ENCODE measurements at places on chromosomes 16 and 17. TPM values are rescaled to one million over a fixed set of nuclear protein-coding genes. Genes with fewer than 3 reads are reported as not detected.

DNA sequence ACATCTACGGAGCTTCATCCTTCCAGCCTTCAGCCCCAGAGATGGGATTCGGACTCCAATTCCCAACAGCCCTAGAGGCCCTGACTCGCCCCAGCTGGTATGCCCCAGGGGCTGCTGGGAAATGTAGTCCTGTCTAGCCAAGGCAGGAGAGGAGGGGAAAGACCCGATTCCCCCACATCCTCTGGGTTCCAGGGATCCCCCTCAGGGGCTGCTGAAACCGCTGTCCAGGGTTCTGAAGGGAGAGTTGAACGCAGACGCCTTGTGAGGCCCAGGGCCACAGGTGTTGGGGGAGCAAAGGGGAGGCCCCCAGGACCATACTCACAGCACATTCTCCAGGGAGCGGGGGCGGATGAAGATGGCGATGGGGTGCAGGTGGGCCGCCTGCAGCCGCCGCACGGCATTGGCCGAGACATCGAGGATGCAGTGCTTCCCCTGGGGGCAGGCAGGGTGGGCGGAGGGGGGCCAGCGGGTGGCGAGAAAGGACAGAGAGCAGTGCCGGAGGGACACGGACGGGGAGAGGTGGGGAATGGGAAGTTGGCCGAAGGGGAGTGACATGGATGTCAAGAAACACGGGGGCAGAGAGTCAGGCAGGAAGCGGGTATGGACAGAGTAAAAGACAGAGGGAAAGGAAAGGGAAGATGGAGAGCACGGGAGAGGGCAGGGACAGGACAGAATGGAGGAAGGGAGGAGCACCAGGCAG, 12.6 kb upstream of the ASGR1 start:
- H3K4me3 ChIP-seq, result peak overlapping the region; percentile 49
- no peaks in the 10 kb centered on the region for H3K27me3 ChIP-seq

DNA sequence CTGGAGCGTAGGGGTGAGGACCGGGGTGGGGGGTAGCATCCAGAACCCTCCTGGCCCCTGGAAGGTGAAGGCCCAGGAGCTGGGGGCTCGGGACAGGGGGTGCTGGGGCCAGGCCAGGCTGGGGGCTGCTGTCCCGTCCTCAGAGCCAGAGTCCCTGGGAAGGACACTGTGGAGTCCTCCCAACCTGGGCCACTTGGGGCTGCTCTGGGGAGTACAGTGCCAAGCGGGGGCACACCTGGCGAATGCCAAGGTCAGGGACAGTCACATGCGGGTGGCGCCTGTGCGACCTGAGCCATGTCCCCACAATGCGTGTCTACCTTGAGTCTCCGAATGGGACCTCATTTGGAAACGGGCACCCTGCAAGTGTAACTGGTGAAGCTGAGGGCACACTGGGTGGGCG, 1.2 kb upstream of the PERCC1 start:
- H3K27ac ChIP-seq, result no peak overlapping the region
- no peak for DNase-seq
- no peak overlapping the region for H3K4me3 ChIP-seq
- H3K36me3 ChIP-seq, result no peaks in the 10 kb centered on the region

GRCh38 chr16:59601452-59601851, 867.3 kb upstream of the GOT2 start:
- no peaks in the 10 kb centered on the region for H3K27me3 ChIP-seq
- H3K4me1 ChIP-seq, result peaks cover 19% of the 10 kb centered on the region
- H3K27ac ChIP-seq, result peak overlapping the region; percentile 93
- H3K4me3 ChIP-seq, result no peak overlapping the region
- H3K36me3 ChIP-seq, result no peaks in the 10 kb centered on the region
- DNase-seq, result no peak

- H3K36me3 ChIP-seq, result no peaks in the 10 kb centered on the region
- peaks cover 3% of the 10 kb centered on the region for H3K4me1 ChIP-seq
- H3K27ac ChIP-seq, result no peak overlapping the region
- no peak overlapping the region for H3K4me3 ChIP-seq
- H3K27me3 ChIP-seq, result no peaks in the 10 kb centered on the region
Observed at GRCh38 chr16:59920054-59920453, 1185.9 kb upstream of the GOT2 start.

The GAS2L2 gene
- total RNA-seq, result 0.16 TPM

GRCh38 chr16:56199164-56199563, 7.9 kb downstream of the GNAO1 start:
- H3K4me1 ChIP-seq, result peaks cover 12% of the 10 kb centered on the region
- H3K4me3 ChIP-seq, result no peak overlapping the region
- H3K27me3 ChIP-seq, result peaks cover 34% of the 10 kb centered on the region

The CCL1 gene
- total RNA-seq, result not detected

DNA sequence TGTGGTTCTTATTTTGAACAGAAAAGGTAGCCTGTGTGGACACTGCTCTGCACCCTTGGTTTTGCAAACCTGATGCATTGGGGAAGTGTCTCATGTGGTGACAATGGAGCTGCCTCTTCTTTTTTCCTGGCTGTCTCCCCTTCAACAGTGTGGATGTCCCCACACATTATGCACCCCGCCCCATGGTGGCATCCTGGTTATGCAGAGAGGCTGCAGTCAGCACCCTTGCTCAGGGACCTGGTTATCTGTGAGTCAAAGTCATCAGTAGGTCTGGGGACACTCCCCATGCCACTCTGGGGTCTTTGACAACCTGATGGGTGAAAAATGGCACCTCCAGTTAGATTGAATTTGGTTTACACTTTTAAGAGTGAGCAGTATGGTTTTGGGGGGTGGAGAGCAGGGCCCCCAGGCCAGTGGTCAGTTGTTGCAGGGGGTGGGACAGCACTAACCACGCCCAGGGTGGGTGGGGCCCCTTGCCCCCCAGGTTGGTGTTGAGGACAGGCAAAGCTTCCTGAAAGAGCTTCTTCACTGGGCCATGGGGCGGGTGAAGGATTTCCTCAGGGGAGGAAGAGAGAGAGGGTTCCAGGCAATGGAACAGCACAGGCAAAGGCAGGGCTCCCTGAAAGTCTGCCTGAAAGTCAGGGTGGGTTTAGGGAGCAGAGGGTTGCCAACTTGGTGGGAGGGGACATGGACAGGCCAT, 24.6 kb upstream of the KCNJ12 start:
- DNase-seq, result no peak
- no peaks in the 10 kb centered on the region for H3K36me3 ChIP-seq
- no peaks in the 10 kb centered on the region for H3K27me3 ChIP-seq
- peaks cover 20% of the 10 kb centered on the region for H3K4me1 ChIP-seq
- H3K27ac ChIP-seq, result peak overlapping the region; percentile 43
- H3K4me3 ChIP-seq, result no peak overlapping the region

The PPP1R27 gene
- not detected for total RNA-seq

GRCh38 chr17:64785011-64785421, 122.9 kb upstream of the SMURF2 start:
- no peaks in the 10 kb centered on the region for H3K36me3 ChIP-seq
- H3K4me1 ChIP-seq, result no peaks in the 10 kb centered on the region
- no peak overlapping the region for H3K27ac ChIP-seq
- peaks cover 31% of the 10 kb centered on the region for H3K27me3 ChIP-seq
- no peak for DNase-seq

GRCh38 chr17:40501499-40501911, at the start of gene TNS4:
Gene TNS4, minus strand, starts transcription at chr17:40501623. Its CDS starts 5,198 bp downstream, at chr17:40496425.
- no peak for DNase-seq
- no peaks in the 10 kb centered on the region for H3K36me3 ChIP-seq
- H3K27me3 ChIP-seq, result no peaks in the 10 kb centered on the region
- H3K4me3 ChIP-seq, result no peak within 1 kb of the TSS
- peaks cover 10% of the 10 kb centered on the region for H3K4me1 ChIP-seq
